Right ventricle myocardium inferior (tissue), 1 donor: ENCODE measurements at places on chromosomes 2 and 18. TPM values are rescaled to one million over a fixed set of nuclear protein-coding genes. Genes with fewer than 3 reads are reported as not detected.

The EVA1A gene
- 0.84 TPM for total RNA-seq

The SLC19A3 gene
- total RNA-seq: 4.5 TPM

The GAREM1 gene
- total RNA-seq: 22.7 TPM

The SCYGR6 gene
- total RNA-seq: not detected

The M1AP gene
- total RNA-seq: not detected

The EVX2 gene
- total RNA-seq: not detected

The ARMC9 gene
- 1.7 TPM for total RNA-seq

The BMP10 gene
- 0.35 TPM for total RNA-seq

The KCNG2 gene
- total RNA-seq: not detected

The TMEM247 gene
- not detected for total RNA-seq

The CDH7 gene
- not detected for total RNA-seq

The OSBPL6 gene
- total RNA-seq: 3.4 TPM

The PIGN gene
- total RNA-seq: 21.0 TPM

The BOK gene
- total RNA-seq: 4.5 TPM

The APCDD1 gene
- total RNA-seq: 34.5 TPM

The CNDP1 gene
- not detected for total RNA-seq

The IGFBP2 gene
- 60.1 TPM for total RNA-seq

The KIF1A gene
- 1.5 TPM for total RNA-seq

The NOL4 gene
- total RNA-seq: not detected

The SAG gene
- not detected for total RNA-seq

The RESP18 gene
- total RNA-seq: not detected

The SCTR gene
- total RNA-seq: 0.41 TPM

The DNER gene
- 3.3 TPM for total RNA-seq
